Tibial nerve (tissue), 4 donors: ENCODE measurements at places on chromosomes 3 and 15. TPM values are rescaled to one million over a fixed set of nuclear protein-coding genes. Genes with fewer than 3 reads are reported as not detected.

DNA sequence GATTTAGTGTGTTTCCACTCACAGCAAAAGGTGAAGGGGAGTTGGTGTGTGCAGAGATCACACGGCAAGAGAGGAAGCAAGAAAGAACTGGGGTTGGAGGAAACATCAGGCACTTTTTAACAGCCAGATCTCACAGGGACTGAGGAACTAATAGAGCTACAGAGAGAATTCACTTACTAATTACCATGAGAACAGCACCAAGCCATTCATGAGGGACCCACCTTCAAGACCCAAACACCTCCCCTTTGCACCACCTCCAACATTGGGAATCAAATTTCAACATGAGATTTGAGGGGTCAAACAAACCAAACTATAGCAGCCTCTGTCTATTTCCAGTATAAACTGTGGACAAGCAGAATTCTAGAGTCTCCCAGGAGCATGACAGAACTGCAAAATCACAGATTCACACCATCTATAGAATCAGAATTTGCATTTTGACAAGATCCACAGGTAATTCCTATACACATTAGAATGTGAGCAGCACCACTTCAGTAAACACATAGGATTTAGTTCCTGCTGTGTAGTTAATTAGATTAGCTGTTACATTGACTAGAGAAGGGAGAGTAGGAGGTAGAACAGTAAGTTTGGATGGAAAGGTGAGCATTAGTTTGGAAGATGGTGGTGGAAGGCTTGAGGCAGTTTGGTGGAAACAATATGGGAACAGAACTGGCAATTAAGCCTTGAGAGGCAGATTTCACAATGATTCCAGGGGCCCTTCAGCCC, 311.7 kb downstream of the NSUN3 start:
- no peak for DNase-seq

Gene PDHB
- 49.8 TPM for total RNA-seq

DNA sequence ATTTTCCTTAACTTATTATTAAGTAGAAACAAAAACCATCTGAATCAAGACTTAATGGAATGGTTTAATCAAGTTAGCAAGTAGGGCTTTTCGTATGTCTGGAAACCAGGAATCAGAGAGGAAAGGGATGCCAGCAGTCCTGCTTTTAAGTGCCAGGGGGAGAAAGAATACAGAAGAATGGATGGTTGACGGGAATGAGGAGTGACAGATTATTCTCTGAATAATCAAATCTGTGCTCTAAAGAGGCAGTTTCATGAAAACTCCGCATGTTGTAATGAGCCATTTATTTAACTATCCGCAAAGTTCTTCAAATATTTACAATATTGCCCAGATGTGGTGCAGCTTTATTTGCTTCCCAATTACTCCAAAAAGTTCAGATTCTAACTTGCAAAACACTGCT, 103.0 kb downstream of the CTNNB1 start:
- DNase-seq, result no peak

DNA sequence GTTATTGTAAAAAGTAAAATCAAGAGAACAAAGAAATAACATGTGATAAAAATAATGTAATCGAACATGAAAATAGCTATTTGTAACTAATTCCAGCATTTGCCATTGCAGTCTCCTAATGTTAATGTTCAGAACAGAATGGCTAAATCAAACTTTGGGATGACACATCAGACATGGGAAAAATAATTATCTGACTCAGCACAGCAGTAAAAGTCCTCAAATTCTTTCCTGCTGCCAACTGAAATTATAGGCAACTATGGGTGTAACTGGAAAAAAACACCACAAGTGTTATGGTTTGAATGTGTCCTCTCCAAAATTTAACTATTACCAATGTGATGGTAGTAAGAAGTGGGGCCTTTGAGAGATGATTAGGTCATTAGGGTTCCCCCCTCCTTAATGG, 446.7 kb downstream of the C3orf38 start:
- no peak for DNase-seq

DNA sequence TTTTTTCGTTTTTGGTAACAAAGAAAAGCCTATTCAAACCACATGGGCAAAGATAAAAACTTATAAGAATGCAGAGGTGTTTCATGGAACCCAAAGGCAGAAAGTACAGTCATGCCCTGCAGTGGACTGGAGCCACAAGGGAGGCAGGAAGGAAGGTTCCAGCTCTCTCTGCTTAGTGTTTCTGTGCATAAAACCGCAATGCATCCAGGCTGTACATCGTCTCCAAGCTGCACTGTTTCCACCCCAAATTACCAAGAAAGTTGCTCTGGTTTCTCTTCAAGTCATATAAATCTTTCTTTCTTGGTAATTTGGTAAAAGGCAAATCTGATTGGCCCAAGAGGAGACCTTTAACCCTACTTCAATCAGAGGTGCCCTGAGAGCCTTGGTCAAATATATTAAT, 15.8 kb downstream of the TRAT1 start:
- DNase-seq, result no peak
